ENCODE measurements at places on chromosomes 16 and 17.

DNA sequence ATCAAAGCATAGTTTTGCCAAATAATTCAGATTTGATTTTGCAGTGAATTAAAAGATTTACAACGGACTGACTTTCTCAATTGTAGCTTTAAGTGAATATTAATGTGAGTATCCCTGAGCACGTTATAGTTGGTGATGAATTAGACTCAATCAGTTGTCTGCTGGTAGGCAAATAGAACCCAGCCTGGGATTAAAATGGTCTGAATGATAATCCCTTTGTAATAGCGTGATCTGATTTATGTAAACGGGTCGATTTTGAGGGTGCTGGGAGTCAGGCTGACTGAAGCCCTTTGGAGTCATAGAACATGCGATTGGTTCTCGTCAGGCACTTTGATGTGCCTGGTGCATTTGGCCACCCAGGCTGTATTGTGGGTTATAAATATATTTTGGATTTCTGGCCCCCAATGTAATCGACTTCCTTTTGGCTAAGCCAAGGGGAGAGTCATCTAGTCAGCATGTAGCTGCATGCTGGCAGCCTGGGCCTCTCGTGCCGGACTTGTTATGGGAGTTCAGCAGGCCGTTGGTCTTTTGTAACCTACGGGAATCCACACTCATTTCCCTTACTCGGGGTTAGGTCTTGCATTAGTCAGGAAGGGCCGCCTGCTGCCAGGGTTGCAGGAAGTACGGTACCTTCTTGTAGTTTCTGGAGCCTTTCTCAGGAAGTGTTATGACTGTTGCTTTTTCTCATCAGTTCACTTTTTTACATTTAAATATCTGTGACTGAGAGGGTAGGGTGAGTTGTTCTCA lies 5.4 kb downstream of the PGS1 start:
- peak; percentile 98 for DNase-seq

GRCh38 chr17:74608511-74608910 lies 15.0 kb downstream of the CD300E start:
- DNase-seq = no peak

DNA sequence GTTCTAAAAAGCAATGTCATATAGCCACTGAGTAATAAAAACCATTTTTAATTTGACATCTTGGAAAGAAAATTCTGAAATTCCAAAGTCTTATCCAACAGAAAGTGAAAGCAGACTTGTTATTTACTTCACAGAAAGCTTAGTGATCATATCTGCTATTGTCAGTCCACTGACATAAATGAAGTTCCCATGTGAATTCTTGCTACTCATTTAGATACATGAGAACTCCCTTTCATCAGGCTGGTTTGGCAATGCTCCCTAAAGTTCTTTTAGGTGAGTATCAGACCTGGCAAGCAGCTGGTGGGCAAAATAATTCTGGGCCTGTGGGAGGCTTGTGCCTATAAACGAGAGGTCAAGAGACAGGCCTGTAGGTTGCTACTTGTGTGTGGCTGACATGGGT lies 23.4 kb downstream of the NME2 start:
- no peak for DNase-seq

GRCh38 chr17:45812102-45812501 lies 28.0 kb downstream of the CRHR1 start:
- no peak for DNase-seq

- DNase-seq = no peak
Measured at GRCh38 chr16:56399486-56399885, 25.9 kb downstream of the AMFR start.

- peak; percentile 37 for DNase-seq
Measured at GRCh38 chr17:17206124-17206912, at the start of gene PLD6. PLD6 (minus strand) TSS chr17:17206333; CDS start chr17:17206286, 47 bp downstream.

DNA sequence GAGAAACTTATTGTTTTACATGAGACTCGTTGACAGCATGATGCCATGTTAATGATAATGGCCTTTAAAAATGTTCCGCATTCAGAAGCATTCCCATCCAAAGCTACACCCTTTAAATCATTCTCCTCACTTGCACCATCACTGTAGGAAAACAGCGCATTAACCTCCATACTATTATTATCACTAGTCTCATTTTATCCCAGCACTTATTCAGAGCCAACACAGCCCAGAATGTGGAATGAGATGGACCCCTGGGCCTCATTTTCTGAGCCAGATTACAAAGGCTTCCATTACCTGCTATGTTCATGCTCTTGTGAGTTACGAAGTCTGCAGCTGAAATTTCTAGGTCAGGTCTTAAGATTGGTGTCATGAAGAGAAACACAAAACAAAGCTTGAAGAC lies 159.4 kb downstream of the HS3ST3A1 start:
- no peak for DNase-seq

GRCh38 chr16:85927959-85928358 lies 29.0 kb downstream of the IRF8 start:
- DNase-seq = no peak

GRCh38 chr16:962366-962765 lies 8.4 kb downstream of the LMF1 start:
- no peak for DNase-seq

GRCh38 chr17:69431835-69432234 lies 17.3 kb downstream of the MAP2K6 start:
- DNase-seq = no peak

- no peak for DNase-seq
Measured at GRCh38 chr16:6096931-6097670, 999.5 kb upstream of the EEF2KMT start.

DNA sequence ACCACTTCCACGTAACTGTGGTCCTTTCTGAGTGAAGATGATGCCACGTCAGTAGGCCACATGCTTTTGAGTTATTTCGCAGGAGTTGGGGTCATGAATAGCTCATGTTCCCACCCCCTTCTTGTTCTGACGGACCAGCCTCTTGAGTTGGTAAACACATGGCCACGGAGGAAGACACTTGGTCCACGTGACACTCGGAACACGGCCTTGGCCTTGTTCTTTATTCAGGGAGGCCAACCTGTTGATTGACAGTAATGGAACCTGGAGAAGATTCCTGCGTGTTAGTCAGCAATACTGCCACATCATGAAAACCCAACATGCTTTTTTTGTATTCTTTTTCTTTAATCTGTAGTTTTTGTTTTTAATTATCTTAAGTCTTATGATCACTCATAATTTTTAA lies 56.3 kb downstream of the SEC14L1 start:
- DNase-seq = no peak

DNA sequence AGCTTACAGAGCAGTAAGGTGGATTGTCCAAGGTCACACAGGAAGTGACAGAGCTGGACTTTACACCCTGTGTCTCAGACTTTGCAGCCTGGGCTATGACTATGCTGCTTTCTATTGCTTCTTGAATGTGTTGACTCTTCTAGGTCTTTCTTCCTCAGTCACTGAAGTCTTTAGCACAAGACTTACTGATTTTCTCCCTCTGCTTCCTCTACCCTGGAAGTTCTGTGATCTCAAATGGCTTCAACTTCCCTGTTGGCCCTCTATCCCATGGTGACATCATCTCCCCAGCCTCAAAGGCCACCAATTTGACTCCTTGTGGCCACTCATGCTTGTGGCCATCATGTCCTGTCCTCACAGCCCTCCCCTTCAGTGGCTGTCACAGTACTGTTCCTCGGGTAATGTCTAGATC lies 181.3 kb downstream of the HS3ST3A1 start:
- no peak for DNase-seq

DNA sequence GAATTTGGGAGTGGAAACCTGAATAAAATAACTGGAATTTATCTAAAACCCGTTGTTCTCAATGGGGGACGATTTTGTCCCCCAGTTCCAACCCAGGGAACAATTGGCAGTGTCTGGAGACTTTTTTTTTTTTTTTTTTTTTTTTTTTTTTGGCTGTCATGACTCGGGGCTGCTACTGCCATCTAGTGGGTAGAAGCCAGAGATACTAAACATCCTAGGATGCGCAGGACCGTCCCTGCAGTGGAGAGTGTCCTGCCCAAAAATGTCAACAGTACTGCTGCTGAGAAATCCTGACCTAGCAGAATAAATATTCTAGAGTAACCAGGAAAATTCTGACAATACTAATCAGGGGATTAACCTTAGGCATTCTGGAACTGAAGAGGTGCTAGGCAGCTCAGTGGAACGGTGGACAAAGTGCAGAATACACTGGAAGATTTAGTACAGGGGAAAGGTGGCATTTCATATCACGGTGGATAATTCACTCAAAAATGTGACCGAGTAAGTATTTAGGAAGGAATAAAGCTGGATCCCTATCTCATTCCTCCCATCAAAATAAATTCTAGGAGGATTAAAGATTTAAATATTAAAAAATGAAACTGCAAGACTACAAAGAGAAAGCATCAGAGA lies 107.6 kb downstream of the SPECC1 start:
- no peak for DNase-seq

DNA sequence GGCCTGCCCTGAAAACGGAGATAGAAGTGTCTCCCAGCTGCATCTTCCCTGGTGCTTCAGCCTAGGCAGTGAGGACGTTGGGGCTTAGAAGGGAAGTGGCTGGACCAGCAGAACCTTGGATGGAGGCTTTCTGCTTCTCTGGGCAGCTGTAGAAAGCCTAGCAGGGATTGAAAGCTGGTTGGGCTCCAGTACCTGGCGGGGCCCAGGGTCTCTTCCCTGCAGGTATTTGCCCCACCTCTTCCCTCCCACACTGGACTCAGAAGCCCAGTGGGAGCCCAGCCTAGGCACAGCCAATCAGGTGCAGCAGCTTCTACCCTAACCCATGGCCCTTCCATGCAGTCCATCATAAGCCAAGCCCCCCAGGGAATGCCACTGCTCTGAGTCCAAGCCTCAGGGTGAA lies 190.3 kb upstream of the IRX6 start:
- no peak for DNase-seq

DNA sequence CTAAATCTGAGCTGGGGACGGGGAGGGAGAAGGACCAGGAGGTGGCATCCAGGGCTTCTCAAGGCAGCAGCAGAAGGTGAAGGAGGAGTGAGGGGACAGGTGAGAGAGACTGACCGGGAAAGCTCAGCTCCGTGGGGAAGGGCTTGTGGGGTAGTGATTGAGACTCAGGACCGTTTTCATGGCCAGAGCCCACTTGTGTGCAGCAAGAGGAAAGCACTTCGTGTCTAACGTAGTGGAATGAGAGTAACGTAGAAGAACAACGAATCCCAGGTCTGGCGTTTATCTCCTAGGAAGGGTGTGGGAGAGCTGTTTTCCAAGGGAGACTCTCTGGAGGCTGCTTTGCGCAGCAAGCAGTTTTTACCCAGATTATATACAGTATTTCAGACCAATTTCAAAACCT lies 1.3 kb upstream of the CDH3 start:
- no peak for DNase-seq

- no peak for DNase-seq
Measured at GRCh38 chr16:4767872-4768548, 1.0 kb upstream of the ZNF500 start.

DNA sequence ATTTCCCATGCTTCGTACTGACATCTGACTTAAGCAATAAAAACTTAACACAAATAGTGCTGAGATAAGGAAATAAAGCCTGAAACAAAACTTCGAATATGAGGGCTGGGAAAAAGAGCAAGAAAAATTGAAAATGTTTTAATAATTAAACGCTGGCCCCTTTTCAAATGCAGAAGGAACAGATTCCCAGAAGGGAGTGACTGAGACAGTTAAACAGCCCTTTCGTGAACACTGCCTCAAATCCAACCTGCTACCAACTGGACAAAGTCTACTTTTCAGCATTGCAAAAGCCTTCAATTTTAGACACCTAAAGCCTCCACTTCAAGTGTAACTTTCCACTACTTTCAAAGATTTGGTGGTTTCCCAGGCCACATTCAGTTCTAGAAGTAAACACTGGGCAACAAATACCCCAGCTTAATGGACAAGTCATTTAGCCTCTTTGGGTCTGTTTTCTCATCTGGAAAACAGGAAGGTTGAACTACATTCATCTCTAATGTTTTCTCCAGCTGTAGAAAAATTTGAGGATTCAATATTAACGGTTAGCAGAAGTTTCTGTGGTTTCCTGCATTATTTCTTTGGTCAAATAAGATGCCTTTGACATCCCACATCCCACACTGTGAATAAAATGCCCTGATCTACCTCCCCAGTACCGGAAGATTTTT lies 11.8 kb downstream of the RFFL start:
- DNase-seq = no peak

DNA sequence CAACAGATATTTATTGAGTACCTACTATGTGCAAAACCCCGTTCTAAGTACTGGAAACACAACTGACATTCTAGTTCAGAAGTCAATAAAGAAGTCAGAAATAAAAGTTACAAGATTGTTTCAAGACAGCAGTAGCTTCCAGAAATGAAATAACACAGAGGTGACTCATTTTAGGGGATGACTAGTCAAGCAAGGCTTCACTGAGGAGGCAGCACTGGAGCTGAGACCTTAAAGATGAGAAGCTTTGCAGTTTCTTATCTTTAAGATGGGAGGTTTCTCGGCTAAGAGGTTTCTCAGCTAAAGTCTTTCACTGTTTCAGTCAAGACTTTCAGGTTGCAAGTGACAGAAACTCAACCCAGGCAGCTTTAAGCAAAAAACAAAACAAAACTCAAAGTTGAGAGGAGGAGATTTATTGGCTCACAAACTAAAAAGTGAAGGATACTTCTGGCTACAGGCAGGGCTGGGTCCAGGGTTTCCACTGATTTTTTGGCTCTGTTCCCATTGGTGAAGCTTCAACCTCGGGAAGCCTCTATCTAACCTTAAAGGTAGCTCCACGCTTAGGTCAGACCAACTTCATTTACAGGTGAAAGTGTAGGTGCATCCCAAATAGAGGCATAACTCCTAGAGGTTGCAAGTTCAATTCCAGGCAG lies 7.4 kb upstream of the MMP2 start:
- DNase-seq = no peak

DNA sequence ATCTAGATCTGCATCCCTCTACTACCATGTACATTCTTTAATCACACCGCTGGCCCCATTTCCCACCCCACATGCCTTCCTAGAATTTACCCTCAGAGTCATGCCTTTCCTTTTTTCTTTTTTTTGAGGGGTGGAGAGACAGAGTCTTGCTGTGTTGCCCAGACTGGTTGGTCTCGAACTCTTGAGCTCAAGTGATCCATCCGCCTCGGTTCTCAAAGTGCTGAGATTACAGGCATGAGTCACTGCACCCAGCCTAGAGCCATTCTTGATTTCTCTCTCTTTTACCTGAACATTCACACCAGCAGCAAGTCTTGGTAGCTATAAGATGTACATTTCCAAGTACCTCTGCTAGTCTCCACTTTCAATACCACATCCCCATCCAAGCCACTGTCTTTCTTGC lies 2.1 kb downstream of the PAGR1 start:
- no peak for DNase-seq

GRCh38 chr16:25838724-25839186 lies 147.0 kb downstream of the HS3ST4 start:
- DNase-seq = peak; percentile 10
